ENCODE measurements at places on chromosomes 1 and 21.

- no peak for DNase-seq
These were observed 43.4 kb downstream of the WDR64 start for GRCh38 chr1:241695246-241696171.

- no peak for DNase-seq
These were observed 9.9 kb downstream of the CRP start for GRCh38 chr1:159704481-159704880.

GRCh38 chr1:34693081-34693480 is 61.8 kb upstream of the GJB5 start:
- DNase-seq: no peak

- DNase-seq: no peak
These were observed 130.7 kb upstream of the CHRM3 start for GRCh38 chr1:239255628-239256160.

- DNase-seq: peak; percentile 61
These were observed 21.6 kb upstream of the C1orf159 start for GRCh38 chr1:1137256-1138045.

DNA sequence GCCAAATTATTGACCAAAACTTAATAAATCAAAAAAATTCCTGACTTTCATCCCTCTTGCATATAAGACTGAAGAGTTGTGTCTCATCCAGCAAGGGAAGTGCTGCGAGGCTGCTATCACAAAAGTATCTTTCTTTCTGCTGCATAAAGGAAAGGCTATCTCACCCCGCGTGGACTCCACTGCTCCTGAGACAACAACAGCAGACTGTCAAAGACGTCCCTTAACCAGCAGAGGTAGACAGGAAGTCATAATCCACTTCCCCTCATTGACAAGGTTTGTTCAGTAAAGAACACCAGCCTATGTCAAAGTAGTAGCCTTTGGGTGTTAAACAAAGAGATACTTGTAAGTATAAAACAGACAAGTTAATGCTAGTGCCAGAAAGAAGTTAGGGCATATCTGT is 29.4 kb downstream of the VPS26C start:
- no peak for DNase-seq

DNA sequence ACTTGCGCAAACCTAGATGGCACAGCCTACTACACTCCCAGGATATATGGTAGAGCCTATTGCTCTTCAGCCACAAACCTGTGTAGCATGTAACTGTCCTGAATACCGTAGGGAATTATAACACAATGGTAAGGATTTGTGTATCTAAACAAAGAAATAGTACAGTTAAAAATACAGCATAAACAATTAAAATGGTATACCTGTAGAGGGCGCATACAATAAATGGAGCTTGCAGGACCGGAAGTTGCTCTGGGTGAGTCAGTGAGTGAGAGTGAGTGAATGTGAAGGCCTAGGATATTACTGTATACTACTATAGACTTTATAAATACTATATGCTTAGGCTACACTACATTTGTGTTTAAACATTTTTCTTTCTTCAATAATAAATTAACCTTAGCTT is 99.3 kb downstream of the PLD5 start:
- DNase-seq: no peak

DNA sequence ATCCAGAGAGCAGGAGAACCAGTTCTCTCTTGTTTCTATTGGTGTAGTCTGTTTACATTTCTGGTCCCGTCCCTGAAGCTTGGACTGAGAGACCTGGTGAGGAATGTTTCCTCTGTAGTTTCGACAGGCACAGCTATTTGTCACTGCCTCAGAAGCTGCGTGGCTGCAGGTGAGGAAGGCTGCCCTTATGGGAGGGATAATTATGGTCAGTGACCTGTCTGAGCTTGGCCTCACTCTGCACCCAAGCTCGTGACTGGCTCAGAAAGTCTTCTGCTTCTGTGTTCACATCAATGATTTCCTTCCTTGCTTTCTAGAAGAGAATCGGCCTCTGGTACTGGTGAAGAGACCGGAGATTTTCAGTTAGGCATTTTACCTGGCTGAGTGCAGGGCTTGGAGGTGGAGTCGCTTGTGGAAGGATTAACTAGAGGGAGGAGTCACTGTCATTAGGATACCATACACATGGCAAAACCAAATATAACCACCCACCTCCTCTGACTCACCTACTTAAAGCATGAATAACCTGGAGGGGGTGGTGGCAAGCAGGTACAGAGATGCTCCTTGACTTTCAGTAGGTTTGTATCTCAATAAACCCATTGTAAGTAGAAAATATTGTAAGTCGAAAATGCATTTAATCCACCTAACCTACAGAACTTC is 19.9 kb upstream of the WDR26 start:
- no peak for DNase-seq

DNA sequence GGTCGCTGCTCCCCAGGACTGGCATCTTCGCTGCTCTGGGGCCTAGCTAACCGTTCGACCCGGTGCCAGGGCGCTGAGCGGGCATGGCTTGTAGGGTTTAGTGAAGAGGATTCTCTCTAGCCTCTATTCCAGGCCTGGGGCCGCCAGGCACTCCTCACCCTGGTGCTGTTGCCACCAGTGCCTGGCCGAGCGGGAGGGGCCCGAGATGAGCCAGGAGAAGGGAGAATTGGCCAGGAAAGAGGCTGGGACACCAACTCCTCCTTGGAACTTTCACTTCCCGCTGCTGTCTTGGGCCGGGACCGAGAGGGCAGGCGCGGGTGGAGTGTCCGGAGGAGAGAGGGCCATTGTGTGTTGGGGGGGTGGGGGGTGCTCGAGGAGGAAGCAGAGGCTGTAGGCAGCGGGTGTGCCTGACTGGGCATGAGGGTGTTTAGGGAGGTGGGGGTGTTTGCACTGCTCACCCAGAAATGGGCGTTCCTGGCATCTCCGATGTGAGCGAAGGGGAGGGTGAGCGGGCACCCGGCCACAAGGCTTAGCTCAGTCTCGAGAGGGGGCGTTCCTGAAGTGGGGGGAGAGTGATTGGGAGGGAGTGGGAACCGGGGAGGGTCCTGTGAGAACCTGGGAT is 772 bp downstream of the ADAM15 start:
- DNase-seq: peak; percentile 42

DNA sequence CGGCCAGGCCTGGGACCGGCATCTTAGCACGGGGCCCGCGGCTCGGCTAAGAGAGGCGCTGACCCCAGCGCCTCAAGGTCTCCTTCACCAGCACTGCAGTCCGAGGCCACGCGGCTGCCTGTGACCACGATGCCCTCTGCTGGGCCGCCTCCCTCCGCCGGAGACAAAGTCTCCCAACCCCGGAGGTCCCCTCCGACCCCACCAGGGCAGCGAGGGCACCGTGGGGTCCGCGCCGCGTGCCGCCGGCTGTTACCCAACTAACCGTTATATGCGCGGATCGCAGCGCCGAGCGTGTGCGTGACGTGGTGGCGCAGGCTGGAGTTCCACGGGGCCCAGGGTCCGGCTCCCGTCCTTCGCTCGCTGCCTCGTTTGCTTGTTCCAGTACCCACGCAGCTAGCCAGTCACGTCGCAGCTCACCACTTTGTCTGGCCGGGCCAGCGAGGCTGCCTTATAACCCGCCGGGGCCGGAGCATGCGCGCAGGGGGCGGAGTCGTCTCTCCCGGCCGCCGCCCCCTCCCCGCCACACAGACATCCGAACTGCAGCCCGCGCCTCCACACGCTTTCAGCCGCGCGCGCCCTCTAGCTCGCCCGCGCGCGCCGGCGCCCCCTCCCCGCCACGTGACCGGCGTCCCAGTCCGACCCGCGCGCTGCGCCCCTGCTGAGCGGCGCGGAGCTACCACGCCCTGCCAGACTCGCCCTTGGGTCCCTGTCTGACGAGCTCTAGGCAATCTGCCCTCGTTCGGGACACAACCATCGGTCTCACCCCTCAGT is at the start of gene SLC16A1:
TSS of gene SLC16A1 (minus strand) at position 424 of the 771 bp plus-strand sequence. CDS start 26,888 bp downstream, outside the sequence.
- DNase-seq: peak; percentile 85

DNA sequence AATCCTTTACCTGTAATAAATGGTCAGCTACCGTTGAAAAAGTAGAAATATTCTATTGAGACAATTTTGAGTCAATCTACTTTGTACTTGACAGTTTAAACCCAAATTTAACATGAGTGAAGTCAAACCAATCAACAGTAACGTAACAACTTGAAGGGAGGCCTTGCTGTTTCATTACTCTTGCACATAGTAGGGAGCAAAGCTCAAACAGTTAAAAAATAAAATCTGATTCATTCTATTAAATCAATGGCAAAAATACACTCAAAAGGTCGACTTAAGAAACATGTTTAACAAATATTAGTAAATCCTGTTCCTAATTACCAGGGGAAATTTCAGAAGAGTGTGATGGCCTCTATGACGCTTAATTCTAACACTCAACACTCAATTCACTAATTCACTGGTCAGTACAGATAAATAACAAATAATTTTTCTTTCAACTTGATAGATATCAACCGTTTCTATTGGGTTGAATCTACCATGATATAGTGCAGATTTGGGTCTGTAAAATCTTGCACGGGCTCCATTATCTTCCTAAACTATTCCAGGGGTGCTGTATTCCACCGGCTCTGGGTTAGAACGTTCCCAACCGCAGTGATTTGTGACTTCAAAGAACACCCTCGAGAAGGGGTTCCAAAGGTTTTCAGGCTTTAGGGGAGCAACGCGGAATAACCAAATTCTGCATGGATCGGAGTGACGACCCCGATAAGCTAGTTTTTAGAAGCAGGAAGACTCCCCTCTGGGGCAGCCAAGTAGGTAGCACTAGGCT is 1.4 kb downstream of the TARBP1 start:
- DNase-seq: no peak

DNA sequence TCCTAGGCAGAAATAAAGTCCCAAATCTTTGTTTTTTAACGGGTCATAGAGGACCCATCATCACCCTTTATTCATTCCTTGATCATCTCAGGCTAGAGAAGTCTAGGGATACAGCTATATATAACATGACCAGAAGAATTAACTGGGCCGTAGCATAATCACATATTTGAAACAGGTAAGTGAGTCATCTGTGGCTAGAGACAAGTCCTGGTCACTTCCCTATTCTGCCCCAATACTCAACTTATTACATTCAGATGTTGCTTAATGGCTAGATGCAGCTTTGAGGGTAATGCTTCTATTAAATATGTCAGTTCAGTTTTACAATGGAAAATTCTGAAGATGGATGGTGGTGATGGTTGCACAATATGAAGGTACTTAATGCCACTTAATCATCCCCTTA is 47.0 kb downstream of the EXO1 start:
- no peak for DNase-seq

GRCh38 chr1:78541479-78541878 is 50.7 kb downstream of the PTGFR start:
- no peak for DNase-seq

GRCh38 chr21:39197448-39198233 is 14.4 kb upstream of the PSMG1 start:
- no peak for DNase-seq
